Activated CD8-positive, alpha-beta memory T cell treated with anti-CD3 and anti-CD28 coated beads, Interleukin-2, amount 10 ng/mL, durations not matched to agents 7 days and 5 days (primary cell): ENCODE measurements at places on chromosomes 2 and 18.

DNA sequence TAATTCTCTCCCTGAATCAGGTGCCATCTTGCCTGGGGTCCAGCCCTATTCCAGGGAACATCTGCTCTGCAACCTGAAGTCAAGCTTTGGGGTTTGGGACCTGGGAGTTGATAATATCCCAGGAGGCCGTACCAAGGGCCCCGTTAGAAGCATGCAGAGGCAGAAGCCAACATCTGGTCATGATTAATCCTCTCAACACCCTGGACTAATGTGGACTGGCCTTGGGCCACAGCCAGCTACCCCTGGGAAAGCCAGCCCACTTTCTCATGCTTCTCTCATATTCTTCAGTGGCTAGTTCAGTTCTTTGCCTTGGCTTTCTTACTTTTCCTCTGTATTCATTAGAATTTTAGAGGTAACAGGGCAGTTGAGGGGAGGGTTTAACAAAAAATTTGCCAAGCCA, 515.6 kb upstream of the NRP2 start:
- DNase-seq: no peak
- H3K4me1 ChIP-seq: no peaks in the 10 kb centered on the region
- no peaks in the 10 kb centered on the region for H3K27me3 ChIP-seq

DNA sequence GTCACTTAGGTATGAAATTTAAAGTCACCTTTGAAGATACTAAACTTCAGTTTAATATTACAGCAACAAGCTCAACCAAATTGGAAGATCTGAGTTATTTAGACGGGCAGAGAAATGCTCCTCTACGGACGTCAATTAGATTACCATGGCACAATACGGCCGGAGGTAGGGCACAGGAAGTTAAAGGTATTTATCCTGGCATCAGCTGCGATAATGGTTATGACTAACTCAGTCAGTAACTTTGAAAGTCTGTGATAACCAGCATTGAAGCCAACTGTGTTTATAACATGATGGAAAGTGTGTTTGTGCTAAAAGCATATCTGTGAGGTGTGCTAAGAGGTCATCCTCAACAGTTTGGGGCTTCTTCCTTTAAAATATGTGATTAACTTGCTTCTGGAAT, 117.3 kb downstream of the WDSUB1 start:
- no peaks in the 10 kb centered on the region for H3K4me1 ChIP-seq
- H3K4me3 ChIP-seq: no peak overlapping the region
- no peak for DNase-seq
- H3K36me3 ChIP-seq: no peaks in the 10 kb centered on the region

GRCh38 chr2:233416706-233417105, 62.4 kb downstream of the DGKD start:
- H3K27me3 ChIP-seq: no peaks in the 10 kb centered on the region
- peaks cover 36% of the 10 kb centered on the region for H3K36me3 ChIP-seq
- peak; percentile 39 for DNase-seq
- peaks cover 80% of the 10 kb centered on the region for H3K4me1 ChIP-seq
- no peak overlapping the region for H3K4me3 ChIP-seq

DNA sequence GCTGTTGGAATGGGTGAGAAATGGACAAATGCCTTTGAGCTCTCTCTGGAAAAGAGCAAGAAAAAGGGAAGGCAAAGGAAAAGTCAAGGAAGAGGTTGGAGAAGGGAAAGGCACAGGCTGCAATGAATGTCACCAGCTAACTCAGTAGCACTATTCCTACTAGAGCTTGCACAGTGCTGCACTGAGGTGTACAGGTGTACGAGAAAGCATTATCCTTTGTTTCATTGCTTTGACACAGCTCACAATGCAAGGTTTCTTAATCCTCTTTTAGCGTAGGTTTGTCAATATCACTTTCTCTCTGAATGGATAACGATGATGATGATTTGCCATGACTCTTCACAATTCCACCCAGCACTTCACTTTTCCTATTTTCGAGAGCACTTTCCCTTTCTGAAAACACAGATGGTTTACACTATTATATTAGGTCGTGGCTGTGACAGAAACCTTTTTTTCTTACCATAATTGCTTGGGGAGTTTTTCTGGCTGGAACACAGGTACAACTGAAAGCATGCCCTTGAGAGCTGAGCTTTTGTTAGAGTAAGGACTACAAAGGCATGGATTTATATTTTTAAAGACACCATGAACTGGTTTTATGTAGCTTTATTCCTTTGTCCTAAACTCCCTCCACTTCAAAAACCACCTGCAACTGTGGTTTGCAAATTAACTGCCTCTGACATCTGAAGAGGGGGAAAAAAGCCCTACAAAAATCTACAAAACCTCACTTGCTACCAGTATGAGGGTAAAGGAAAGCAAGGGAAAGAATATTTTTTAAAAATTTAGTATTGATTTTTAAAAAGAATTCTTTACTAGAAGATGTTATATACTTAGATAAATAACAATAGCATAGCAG, 265.5 kb downstream of the TGIF1 start:
- H3K36me3 ChIP-seq: no peaks in the 10 kb centered on the region
- peaks cover 3% of the 10 kb centered on the region for H3K4me1 ChIP-seq
- no peak for DNase-seq
- no peak overlapping the region for H3K27ac ChIP-seq

- no peaks in the 10 kb centered on the region for H3K4me1 ChIP-seq
- no peak overlapping the region for H3K4me3 ChIP-seq
- no peak for DNase-seq
- H3K36me3 ChIP-seq: peaks cover 45% of the 10 kb centered on the region
- no peak overlapping the region for H3K27ac ChIP-seq
Observed at GRCh38 chr18:62258616-62259015, 66.5 kb upstream of the TNFRSF11A start.

DNA sequence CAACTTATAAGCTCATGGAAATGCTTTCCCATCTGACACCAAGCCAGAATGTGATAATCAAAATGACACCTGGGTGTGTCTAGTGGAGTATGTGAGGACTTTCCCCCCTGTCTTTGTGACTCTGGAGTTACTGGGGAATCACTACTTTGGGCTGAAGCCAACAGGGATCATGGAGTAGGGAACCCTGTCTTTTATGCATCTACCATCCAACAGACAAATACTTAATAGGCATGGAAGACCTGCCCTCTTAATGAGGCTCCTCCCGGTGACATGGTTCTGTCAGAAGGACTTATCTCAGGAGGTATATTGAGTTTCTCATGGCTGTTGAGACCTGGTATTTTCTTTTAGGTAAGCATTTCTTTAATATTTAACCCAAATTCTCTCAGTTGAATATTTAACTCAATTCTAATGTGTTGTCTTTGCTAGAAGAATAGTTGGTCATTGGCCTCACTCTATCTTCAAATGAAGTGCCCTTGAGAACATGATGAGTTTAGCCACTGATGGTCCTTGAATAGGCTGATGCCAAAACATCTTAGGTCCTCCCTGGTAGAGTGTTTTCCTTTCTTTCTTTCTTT, 42.1 kb downstream of the TGIF1 start:
- peaks cover 37% of the 10 kb centered on the region for H3K27me3 ChIP-seq
- no peak overlapping the region for H3K27ac ChIP-seq
- H3K4me1 ChIP-seq: peaks cover 4% of the 10 kb centered on the region
- no peak overlapping the region for H3K4me3 ChIP-seq

GRCh38 chr2:211251016-211251415, 694.6 kb downstream of the CPS1 start:
- H3K27me3 ChIP-seq: no peaks in the 10 kb centered on the region
- H3K4me3 ChIP-seq: no peak overlapping the region
- no peaks in the 10 kb centered on the region for H3K36me3 ChIP-seq
- H3K27ac ChIP-seq: no peak overlapping the region
- no peaks in the 10 kb centered on the region for H3K4me1 ChIP-seq

GRCh38 chr2:219356834-219357233, 24.3 kb upstream of the RESP18 start:
- no peak overlapping the region for H3K4me3 ChIP-seq
- H3K27me3 ChIP-seq: peaks cover 68% of the 10 kb centered on the region
- no peaks in the 10 kb centered on the region for H3K36me3 ChIP-seq
- no peak overlapping the region for H3K27ac ChIP-seq

GRCh38 chr2:26578581-26578980, 62.6 kb downstream of the CIB4 start:
- no peak for DNase-seq
- no peak overlapping the region for H3K4me3 ChIP-seq
- peaks cover 3% of the 10 kb centered on the region for H3K4me1 ChIP-seq
- peaks cover 2% of the 10 kb centered on the region for H3K27me3 ChIP-seq
- no peak overlapping the region for H3K27ac ChIP-seq

GRCh38 chr2:2926858-2927175, 450.8 kb downstream of the EIPR1 start:
- DNase-seq: no peak
- no peak overlapping the region for H3K4me3 ChIP-seq
- H3K27ac ChIP-seq: no peak overlapping the region

DNA sequence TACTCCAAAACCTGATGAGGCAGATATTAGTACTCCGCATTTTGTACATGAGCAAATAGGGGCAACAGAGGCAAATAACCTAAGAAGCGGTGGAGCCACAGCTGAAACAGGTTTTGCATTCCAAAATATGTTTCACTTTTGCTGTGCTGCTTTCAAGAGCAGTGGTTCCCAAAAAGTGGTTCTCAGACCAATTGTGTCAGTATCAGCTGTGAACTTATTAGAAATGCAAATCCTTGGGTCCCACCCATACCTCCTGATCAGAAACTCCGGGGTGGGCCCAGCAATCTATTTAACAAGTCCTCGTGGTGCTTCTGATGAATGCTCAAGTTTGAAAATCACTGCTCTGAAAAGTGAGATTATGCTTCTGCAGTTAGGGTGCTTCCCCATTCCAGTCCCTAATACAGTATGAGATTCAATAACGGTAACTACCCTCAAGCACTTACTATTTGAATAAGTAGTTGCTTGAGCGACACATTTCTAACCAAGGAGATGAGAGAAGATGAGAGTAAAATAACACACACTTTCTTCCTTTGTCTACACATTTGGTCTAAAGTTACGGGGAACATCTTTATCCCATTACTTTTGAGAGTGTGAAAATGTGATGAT, 17.8 kb upstream of the TCF4 start:
- H3K4me3 ChIP-seq: no peak overlapping the region
- no peaks in the 10 kb centered on the region for H3K4me1 ChIP-seq
- no peaks in the 10 kb centered on the region for H3K36me3 ChIP-seq
- H3K27me3 ChIP-seq: no peaks in the 10 kb centered on the region
- no peak overlapping the region for H3K27ac ChIP-seq
- no peak for DNase-seq

- H3K27me3 ChIP-seq: peaks cover 19% of the 10 kb centered on the region
- no peak overlapping the region for H3K27ac ChIP-seq
- H3K36me3 ChIP-seq: no peaks in the 10 kb centered on the region
- no peak overlapping the region for H3K4me3 ChIP-seq
Observed at GRCh38 chr2:200300638-200301314, 5.7 kb upstream of the SPATS2L start.

DNA sequence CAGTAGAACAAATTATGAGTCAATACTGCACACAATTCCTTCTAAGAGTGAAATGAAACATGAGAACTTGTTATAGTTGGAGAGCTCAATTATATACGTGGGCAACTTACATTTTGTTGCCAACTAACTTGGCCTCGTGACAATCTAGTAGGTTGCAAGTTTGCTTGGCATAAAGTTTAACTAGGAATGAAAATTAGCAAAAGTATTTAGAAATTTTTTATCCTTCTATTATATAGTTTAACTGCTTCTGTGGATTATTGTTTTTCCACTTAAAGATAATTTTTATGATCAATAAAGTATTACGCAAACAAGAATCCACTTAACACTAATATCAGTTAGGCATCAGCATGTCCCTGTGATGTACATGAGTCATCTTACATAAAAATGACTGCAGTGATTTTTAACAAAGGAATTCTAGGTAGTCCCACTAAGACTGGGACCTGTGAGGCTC, 41.1 kb downstream of the FAM124B start:
- no peak overlapping the region for H3K27ac ChIP-seq
- no peak for DNase-seq
- no peak overlapping the region for H3K4me3 ChIP-seq
- H3K4me1 ChIP-seq: no peaks in the 10 kb centered on the region
- H3K36me3 ChIP-seq: no peaks in the 10 kb centered on the region

DNA sequence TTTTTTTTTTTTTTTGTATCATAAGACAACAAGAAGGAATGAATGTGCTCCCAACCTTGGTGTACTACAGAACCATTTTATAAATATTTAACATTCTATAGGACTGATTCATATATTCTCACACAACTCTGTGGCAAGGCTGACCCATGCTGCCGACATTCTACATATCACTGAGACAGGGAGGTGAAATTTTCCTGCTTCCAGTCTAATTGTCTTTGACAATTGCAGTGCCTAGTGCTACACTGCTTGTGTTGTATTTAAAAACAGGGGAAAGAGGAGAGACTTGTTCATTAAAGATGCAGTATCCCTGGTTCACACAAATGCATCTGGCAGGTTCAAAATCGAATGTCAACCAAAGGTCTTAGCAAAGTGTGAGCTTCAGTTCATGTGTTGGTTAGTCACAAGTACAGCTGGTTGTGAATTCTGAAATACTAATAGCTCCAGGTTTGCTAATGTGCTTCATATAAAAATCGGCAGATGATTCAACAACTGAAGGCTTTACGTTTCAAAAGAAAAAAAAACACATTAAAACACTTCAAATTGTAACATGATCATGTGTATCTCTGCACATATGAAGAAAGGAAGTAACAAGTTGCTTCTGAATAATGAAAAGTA, 130.8 kb downstream of the FIGN start:
- H3K27ac ChIP-seq: no peak overlapping the region
- DNase-seq: no peak
- H3K36me3 ChIP-seq: no peaks in the 10 kb centered on the region
- no peaks in the 10 kb centered on the region for H3K27me3 ChIP-seq

- H3K27me3 ChIP-seq: peaks cover 41% of the 10 kb centered on the region
- no peak overlapping the region for H3K4me3 ChIP-seq
Observed at GRCh38 chr18:62651276-62652056, 63.9 kb upstream of the PHLPP1 start.

DNA sequence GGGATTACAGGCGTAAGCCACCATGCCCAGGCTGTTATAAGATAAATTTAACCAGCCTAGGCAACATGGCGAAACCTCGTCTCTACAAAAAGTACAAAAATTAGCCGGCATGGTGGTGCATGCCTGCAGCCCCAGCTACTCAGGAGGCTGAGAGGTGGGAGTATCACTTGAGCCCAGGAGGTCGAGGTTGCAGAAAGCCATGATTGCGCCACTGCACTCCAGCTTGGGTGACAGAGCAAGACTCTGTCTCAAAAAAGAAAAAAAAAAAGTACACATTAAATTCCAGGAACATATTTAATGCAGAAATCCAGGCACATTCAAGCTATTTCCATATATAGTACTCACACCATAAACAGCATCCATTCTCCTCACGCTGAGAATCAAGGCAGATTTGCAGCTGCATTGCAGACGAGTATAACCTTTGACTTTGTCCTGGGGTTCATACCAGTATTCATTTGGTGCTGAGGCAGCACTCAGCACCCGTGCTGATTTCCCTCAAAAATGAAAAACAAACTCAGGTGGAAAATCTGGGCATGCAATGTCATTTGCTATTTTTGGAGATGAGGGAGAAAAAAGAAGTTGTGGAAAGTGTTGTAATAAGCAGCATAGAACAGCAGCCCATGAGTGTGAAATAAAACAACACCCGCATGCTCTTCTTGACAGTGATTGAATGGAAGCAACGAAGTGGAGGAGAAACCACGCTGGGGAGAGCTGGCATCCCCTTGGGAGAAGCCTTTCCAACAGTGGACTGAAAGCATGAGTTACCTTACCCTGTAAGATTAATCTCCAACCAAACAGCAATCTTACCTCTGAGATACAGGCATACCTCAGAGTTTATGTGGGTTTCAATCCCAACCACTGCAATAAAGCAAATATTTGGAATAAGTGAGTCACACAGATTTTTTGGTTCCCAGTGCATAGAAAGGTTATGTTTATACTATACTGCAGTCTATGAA, 46.8 kb upstream of the ANXA4 start:
- no peak overlapping the region for H3K4me3 ChIP-seq
- H3K4me1 ChIP-seq: peaks cover 46% of the 10 kb centered on the region
- H3K27me3 ChIP-seq: no peaks in the 10 kb centered on the region
